GOT3 (cell line): ENCODE measurements at places on chromosomes 5 and 9.

DNA sequence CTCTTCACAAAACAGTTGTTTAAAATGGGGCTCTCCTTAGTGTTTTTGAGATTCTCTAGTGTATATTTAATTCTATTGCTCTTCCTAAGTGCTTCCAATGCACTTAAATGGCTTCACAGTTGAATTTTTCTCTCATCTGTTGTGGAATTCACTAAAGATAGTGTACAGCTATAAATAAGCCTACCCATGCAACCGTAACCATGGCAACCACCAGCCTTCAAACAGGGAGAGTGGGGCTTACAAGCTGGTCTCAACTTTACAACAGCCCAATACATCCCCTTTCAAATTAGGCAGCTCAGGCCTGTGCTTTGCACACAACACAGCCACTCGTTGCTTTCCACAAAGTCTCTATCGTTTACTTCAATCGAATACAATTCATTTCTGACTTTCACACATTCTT is 144.0 kb upstream of the PLPPR1 start:
- no peak for DNase-seq

GRCh38 chr5:172283020-172283861 is at the start of gene UBTD2:
Gene UBTD2 (minus strand): TSS chr5:172283764. CDS start chr5:172283665, 99 bp downstream.
- DNase-seq: peak; percentile 28

DNA sequence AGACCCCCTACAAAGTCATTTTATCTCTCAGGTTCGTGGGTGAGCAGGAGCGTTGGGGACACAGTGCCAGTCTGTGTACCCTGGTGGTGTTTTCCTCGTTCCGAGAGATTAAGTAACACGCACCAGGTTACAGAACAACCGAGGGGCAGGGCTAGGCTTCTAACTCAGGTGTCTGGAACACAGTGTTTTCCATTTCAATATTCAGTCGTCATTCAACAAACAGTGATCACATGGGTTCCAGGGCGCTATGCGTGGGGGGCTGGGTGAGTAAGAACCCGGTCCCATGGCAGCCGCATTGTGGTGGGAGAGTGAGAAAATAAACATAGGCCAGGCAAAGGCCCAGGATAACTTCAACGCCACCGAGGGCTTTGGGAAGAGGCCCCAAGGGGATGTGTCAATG is 55.9 kb upstream of the RNU6ATAC start:
- DNase-seq: no peak

- peak; percentile 67 for DNase-seq
These were observed at the start of gene MAN2A1 for GRCh38 chr5:109689740-109690241. Gene MAN2A1 (plus strand): TSS chr5:109689927. CDS start chr5:109690418, 491 bp downstream.

DNA sequence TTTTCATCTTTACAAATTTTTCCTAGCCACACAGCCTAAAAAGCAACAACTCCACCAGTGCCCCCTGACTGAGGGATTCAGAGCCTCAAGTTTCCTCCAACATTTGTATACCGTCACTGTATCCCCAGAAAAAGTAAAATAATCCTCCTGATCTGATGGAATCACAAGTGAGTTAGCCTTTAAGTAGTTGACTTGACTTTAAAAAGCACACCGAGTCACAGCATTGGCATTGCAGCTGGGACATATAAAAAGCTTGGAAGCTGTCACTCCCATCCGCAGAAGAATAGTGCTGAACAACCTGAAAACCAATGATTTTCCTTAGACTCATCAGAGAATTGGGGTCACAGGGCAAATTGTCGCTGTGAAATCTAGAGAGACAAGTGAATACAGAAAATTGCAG is 41.6 kb upstream of the FBN2 start:
- no peak for DNase-seq

GRCh38 chr9:96071815-96072124 is 196.3 kb downstream of the ERCC6L2 start:
- no peak for DNase-seq

GRCh38 chr5:95102687-95103086 is 182.2 kb downstream of the MCTP1 start:
- DNase-seq: no peak

GRCh38 chr9:35136866-35137265 is 21.2 kb upstream of the ATOSB start:
- no peak for DNase-seq

- no peak for DNase-seq
These were observed 105.1 kb upstream of the SGCD start for GRCh38 chr5:156221816-156222215.

- no peak for DNase-seq
These were observed 43.4 kb upstream of the SPINK5 start for GRCh38 chr5:148020257-148020988.

GRCh38 chr5:90930756-90931431 is 372.3 kb downstream of the ADGRV1 start:
- no peak for DNase-seq

DNA sequence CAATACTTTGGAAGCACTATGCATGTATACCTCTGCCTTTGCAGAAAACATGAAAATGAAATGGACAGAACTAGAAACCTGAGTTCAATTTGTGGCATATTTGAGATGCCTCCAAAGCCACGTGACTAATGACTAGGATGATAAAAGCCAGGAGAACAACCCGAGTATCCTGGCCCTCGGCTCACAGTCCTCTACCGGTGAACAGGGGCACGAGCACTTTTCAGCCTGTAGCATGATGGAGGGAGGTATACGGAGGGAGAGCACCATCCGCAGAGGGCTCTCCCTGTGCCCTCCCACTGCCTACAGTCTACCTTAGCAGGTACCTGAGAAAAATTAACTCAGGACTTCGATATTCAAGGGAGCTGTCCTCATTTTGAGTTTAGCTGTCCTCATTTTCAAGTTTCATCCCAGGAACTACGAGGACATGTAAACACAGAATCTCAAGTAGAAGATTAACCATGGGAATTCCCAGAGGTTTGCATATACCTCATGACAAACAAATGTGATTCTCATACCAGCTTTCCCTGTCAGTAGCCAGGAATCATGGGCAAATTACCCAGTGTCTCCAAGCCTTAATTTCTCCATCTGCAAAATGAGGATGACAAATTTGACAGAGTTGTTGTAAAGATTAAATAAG is 249.3 kb downstream of the DNAH5 start:
- no peak for DNase-seq

DNA sequence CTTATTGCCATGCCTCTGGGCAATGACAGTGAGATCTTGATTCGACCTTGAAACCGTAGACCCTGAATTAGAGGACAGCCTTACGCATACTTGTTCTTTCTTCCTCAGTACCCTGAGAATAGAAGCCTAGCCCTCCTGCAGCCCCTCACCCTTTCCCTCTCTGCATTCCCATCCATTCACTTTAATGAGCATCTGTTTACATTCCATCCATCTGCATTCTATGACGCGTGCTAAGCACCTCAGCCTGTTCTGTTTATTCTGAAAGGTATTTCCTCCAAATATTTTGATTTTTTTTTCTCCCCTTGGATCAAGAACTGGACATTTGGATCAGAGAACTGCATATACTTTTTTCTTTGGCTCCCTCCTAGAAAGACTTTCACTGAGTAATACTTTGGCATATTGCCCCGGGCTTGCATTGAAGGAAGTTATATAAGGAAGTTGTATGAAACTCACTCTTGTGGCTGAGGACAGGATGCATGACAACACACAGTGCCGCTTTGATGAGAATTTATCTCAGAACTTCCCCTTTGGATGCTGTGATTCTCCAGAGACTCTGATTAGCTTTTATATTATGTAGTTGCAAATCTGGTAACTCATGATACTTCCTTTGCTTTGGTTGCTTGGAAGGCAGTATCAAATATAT is 15.7 kb downstream of the TMEM8B start:
- no peak for DNase-seq

- no peak for DNase-seq
These were observed 340.3 kb downstream of the KCNN2 start for GRCh38 chr5:114702136-114702535.

DNA sequence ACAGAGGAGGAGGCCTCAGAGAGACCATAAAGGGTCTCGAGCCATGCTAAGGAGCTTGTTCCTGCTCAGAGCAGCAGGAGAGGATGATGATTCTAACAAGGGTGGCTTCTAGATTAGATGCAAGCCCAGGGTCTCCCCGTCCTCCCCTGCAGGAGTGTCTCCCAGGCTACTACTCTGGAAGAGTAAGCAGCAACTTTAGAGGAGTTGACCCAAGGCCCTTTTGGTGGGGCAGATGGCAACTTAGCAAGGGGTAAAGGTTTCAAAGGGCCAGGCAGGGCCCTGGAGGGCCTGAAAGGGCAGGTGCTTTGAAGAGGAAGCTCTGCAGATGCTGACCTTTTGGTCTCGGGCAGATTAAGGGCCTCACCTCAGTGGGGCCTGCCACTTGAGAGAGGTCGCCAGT is 174.9 kb downstream of the GABBR2 start:
- DNase-seq: no peak

DNA sequence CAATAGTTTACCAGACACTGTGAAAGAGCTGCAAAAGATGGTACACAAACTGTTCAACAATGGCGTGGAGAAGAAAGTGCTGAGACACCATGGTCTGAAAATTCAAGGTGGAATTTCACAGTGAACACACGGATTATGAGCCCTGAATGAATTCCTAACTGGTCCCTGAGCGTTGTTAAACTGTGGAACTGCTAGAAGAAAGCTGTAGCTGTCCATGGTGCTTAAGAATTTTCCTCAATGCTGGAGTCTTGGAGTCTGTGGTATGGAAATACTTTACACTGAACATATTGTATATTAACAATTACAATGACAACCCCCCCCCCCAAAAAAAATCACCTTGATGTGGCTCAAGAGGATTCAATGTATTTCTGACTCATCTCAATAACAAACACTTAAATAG is 68.5 kb downstream of the SLC24A2 start:
- no peak for DNase-seq

GRCh38 chr5:174935854-174936474 is 211.6 kb downstream of the MSX2 start:
- DNase-seq: peak; percentile 31

GRCh38 chr9:133924453-133924852 is 67.7 kb downstream of the VAV2 start:
- DNase-seq: no peak

DNA sequence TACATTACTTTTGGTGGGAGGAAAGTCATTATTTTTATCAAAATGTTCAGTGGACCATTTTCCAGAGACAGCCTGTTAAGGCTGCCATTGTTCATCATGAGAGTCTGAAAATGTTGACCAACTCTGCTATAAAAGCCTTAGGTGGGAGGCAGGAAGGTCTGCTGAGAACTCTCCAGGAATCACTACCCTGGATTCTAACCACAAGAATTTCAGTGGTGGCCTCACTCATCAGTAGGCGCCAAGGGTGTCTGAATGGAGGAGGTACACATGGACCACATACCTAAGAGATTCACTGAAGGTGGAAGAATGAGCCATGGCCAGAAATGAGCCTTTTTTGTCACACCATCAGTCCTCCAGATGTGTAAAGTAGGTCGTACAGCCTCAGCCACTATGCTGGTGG is 21.0 kb upstream of the TLX3 start:
- no peak for DNase-seq

GRCh38 chr9:122051351-122052321 is 41.5 kb downstream of the TTLL11 start:
- no peak for DNase-seq

DNA sequence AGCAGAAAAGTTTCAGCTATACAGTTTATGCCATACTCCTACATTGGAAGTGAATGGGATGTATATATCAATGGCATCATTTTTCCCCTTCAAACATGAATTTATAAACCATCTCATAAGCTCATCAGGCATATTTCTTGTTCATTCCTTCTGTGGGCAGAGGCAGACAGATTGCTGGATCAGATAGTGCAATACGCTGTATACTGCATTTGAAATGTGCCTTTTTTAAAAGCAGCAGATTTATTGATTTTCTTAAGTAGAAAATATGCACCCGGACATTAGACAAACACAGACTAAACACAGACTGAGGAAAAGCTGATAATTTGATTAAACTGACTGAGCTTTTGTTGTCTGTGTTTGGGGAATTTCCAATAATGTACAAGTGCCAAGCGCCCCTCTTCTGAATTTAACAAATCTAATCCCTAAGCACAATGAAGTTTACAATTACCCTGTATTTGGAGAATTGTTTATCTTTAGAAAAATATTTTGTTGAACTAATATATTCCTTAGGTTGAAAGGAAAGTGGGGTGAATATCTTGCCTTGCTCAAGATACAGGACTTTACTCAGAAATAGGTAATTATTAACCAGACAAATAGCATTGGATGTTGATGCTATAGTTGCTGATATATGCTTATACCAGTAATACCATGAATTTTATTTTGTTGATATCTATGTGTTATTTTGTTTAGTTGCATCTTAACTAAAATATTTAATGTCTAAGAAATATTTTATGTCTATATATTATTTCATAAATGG is 566.6 kb upstream of the MEF2C start:
- DNase-seq: no peak
